GM23248 (cell line): ENCODE measurements at places on chromosomes 16 and 17.

DNA sequence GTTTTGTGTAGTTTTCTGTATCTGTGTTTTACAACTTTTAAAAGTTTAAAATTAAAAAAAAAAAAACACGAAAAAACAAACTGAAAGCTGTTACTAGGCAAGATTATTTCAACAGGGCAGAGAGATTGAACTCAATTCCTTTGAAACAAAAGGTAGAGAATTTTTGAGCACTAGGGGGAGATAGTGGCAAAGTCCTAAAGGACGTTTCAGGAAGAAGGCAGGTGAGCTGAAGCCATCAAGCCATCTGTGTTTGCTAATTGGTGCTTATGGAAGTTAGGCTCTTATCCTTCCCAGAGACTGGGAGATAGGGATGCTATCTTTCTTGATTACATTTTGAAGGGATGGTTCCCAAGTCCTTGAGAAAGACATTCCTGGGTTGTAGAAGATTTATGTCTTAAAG is 70.6 kb upstream of the CLEC3A start:
- DNase-seq = no peak

- peak; percentile 94 for DNase-seq
Observed at GRCh38 chr17:67366193-67367157, at the start of gene PSMD12. TSS of gene PSMD12 (minus strand) at chr17:67366577. CDS start at chr17:67366519, 58 bp downstream.

GRCh38 chr17:62705778-62706597 is 78.5 kb downstream of the MRC2 start:
- DNase-seq = no peak

DNA sequence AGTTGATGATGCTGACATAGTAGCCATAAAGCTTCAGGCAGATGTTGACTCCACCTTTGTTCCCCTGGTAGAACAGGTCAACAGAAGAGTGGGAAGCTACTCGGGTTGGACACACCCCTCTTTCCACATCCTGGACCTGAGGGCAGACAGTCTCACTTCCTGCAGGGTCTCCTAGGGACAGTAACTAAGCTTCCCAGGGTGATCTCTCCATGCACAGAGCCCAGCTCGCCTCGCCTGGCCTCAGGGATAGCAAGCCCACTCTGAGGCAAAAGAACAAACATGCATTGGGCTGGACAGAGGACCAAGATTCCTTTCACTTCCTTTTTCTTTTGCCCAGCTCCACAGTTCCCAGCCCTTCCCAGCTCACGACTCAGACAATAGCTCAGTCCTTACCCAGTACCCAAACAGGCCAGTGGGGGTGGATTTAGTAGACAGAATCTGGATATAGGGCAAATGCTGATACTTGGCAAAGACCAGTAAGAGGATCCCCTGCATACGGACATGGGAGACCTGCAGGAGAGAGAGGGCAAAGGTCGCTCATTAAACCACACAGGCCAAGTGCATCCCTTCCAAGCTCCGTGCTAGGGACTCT is 7.0 kb downstream of the INPP5K start:
- DNase-seq = no peak

DNA sequence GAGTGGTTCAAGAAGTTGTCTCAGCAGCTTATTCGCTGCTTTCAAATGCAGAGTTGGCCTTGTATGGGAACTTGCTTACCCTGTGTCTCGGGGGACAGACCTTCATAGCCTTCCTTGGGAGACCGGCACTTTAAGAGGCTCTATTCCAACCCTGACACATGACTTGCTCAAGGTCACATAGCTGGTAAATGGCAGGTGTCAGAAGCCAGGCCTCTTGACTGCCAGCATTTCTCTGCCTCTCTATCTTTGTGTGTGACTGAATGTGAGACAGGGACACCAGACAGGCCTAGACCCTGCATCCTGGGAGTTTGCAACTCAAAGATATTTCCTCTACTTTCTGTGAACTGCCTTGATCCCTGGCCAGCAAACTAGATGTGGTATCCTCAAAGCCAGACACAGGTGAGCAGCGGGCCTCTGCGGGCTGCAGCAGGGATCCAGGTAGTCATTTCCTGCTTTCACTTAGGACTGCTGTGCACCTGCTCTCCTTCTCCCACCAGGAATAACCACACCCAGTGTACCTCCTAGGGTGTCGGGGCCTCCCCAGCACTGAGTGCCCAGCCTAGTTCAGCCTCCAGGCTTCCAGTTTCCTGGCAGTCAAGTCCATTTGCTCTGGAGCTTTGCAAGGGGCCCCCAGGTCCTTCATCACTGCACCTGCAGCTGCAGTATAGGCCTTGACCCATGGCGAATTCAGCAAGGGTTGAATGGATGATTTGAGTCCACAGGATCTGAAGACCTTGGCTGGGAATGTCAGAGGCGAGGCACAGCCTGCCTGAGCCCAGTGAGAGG is 116.6 kb upstream of the TNRC6C start:
- DNase-seq = no peak
